ENCODE measurements at places on chromosomes 16 and 17.

DNA sequence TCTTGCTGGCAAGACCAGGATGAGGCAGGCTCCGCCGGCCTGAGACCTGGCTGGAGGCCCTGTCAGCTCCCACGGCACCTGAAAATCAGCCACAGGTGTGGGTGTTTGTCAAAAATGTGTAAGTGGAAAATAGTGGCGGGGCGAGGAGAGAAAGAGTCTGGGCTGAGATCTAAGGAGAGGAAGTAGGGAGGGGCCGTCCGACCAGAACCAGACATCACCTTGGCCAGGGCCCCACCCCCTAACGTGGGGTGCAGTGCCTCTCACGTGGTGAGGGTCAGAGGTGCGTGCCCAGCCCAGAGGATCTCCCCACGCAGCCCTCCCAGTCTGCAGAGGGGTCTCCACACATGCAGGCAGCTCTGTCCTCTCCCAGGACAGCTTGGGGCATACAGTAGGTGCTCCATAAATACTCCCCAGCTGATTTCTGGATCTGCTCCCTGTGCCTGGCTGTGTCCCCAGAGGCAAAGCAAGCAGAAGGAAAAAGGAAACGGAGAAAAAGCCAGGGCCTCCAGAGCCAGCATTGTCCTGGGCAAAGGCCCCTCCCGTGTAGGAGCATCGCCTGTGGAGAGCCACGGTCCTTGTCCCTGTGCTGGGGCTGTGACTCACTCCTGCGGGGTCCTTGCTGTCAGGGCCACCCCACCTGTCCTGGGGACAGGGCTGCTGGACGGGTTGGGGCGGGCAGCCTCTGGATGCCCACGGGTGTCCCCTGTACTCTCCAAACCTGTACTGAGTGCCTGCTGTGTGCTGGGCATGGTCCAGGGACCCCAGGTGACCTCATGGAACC is 16.7 kb downstream of the ZFPM1 start:
- DNase-seq, result no peak

DNA sequence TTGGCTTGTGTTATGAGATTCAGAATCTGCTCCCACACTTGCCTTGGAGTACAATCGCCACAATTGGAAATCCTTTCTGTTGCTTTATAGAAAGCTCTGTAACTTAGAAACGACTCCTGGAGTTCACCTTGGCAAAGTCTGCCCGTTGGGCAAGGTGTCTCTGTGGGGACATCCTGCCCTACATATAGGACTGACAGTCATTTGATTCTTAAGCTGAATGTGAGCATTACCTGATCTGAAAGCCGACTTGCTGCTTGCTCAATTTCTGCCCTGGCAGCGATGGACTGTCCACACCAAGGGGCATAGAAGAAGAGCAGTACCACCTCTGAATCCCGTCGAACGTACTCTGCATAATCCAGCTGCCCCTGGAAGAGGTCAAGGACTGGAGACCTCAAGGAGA is 6.9 kb downstream of the TXNDC11 start:
- no peak for DNase-seq

DNA sequence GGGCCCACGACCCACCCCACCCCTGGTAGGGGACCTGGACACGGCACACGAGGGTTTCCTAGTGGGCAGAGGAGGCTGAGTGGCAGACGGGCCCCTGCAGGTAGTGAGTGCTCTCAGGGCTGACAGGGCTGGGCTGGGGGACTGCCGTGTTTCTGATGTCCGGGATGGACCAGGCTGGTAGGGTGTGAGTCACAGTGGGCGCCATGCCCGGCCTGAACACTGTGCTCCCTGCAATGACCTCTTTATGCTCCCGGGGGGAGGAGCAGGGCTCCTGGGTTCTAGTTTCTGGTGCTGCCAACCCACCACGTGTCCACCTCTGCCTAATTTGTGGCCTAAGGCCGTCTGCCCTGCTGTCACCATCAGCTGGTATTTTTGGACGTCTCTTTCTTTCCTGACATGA is 26.3 kb downstream of the ARHGAP23 start:
- peak; percentile 42 for DNase-seq

GRCh38 chr17:10052106-10052813 is 146.1 kb downstream of the GAS7 start:
- no peak for DNase-seq

DNA sequence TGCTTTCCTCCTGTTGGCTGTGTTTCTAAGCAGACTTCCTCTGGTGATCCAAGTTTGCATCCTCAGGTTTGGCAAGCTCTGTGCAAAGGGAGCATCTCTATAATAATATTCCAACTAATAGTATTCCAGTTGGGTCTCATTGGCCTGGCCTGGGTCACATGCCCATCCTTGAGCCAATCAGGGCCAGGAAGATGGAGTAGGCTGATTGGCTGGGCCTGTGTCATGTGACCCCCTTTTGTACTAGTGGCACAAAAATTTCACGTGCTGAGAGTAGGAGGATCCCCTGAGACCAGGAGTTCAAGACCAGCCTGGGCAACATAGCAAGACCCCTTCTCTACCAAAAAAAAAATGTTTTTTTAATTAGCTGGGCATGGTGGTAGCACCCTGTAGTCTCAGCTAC is 35.2 kb upstream of the MLYCD start:
- no peak for DNase-seq

DNA sequence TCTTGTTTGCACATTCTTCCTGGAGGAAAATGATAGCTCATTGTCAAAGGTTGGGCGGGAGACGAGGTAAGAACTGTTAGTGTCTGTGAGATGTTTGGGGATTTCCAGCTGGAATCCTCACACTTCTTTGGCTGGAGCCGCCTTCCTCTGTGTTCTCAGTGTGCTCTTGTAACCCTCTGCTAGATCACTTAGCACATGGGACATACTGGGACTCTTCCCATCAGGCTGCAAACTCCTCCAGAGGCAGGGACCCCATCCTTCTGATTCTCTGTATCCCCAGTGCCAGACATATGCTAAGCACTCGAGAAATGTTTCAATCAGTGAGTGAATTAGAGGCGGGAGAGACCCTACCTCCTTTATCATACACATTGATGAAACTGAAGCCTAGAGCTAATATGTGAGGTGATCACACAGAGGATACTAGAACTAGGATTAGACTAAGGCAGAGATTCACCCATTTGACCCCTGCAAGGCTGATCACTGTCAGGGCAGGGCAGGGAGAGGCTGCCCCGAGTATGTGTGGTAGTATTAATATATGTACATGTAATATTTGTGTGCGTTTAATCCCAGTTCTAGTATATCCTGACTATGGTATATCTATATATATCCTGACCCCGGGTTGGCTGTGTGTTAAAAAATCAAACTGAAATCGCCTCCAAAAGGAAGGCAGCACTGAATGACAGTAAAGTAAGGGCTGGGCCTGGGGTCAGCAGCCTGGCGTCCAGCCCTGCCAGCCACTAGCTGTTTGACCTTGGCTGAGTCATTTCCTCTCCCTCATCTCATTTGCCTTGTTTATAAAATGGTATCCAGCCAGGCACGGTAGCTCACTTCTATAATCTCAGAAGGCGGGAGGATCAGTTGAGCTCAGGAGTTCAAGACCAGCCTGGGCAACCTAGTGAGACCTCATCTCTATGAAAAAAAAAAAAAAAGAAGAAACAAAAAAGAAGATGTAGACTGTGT is 75.5 kb upstream of the TBX2 start:
- no peak for DNase-seq

GRCh38 chr17:28173031-28173561 is 130.6 kb downstream of the NLK start:
- no peak for DNase-seq

- peak; percentile 62 for DNase-seq
Measured at GRCh38 chr16:89565506-89566372, 5.3 kb downstream of the RPL13 start.

DNA sequence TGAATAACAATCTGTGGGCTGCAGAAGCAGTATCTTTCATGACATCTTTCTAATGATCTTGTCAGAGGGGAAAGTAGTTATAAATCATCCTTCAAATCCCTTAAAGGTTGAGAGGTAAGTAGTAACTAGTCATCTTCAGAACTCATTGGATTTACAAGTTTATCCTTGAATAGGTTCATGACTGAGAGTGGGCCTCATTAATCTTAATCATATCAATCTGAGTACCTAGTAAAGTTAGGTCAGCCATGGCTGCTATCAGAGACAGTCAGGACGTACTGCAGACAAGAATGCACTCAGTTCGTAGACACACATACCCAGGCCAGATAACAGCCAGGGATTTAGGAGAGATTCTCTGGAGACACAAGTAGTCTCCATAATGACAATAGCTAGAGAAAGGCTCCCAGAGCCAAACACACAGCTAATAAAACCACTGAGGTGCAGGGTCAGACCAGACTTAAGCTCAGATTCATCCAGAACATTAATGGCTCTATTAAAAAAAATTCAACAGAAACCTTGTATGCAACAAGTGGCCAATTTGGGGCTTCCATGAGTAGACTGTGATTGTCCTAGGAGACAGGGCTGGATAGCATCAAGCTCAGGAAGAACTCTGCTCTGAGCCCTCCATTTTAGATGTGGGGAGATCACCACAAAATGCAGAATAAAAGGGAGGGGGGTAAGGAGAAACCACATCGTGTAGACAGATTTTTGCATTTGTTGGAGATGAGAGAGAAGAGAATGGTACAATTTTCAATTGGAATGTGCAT is 65.8 kb downstream of the TBX4 start:
- no peak for DNase-seq

GRCh38 chr17:250487-251300 is 69.2 kb upstream of the DOC2B start:
- DNase-seq, result no peak

GRCh38 chr17:32882734-32883133 is 5.8 kb upstream of the MYO1D start:
- no peak for DNase-seq

GRCh38 chr16:87393680-87394055 is 1.5 kb downstream of the MAP1LC3B start:
- DNase-seq, result no peak

DNA sequence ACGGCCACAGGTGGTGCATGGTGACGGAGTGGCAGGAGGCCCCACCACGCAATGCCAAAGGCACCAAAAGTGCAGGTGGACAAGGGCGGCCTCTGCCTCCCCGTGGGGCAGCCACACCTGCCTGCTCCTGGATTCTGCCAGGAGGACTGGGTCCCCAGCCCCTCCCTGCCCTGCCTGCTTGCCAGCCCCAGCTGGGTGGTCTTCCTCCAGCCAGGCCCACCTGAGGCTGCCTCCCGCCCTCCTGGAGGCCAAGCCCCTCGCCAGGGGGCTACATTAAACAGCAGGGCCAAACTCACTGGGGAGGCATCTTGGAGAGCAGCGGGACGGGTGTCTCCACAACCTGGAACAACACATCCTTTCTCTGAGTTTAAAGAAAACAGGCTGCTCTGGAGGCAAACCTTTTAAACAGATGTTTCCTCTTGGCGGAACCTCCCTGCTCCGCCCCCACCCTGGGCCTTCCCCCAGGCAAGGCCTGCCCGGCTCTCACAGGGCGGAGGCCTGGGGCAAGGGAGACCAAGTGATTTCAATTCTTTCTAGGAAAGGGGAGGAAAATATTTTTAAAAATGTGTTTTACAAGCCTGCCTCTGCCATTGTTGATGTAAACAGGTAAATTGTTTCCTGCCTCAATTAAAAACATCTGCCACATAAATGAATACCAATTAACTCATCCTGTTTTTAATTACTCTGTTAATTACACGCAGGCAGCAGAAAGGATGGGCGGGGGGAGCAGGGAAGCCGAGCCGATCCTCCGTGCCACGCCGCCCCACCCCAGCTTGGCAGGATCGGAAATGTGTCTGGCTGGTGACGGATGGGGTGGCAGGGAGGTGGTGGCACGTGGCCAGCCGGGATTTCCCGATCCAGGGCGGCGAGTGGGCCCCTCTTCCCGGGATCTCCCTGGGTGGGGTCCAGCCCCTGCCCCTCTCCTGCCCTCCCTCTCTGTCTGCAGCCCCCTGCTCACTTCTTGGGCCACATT is 54.4 kb upstream of the PABPN1L start:
- DNase-seq, result no peak

Data from SHP77 (cell line).